ENCODE measurements at places on chromosomes 3 and 15. TPM values are rescaled to one million over a fixed set of nuclear protein-coding genes. Genes with fewer than 3 reads are reported as not detected.
A peak's percentile ranks its signal among the peaks of the same experiment; 100 is the strongest.

DNA sequence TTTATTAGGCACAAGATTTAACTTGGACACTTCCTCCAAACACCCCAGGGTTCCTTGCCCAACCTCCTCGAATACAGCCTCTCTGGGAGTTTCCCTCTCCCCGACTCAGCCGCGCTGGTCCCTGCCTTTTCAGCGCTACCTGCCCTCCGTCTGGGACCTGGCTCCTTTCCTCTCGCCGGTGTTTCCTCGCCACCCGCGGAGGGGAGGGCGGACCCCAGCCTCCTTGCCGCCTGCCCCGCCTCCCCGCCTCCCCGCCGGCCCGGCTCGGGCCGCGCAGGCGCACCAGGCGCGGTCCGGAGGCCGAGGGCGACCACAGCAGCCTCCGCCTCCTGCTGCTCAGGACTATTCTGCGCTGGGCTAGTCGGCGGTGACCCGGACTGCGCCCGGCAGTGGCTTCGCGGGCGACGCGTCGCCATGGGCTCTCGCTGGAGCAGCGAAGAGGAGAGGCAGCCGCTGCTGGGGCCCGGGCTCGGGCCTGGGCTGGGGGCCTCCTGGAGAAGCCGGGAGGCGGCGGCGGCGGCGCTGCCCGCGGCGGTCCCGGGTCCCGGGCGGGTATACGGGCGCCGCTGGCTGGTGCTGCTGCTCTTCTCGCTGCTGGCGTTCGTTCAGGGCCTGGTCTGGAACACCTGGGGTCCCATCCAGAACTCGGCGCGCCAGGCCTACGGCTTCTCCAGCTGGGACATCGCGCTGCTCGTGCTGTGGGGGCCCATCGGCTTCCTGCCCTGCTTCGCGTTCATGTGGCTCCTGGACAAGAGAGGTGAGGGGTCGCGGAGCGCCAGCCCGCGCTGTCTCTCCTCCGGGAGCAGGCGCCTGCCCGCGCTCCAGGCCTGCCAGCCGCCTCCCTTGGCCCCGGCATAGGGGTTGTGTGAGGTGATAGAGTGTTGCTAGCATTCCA, at the start of gene SLC49A4:
Gene SLC49A4 (plus strand): TSS at position 291 of the 895 bp plus-strand sequence. CDS start 124 bp downstream, at position 415.
- peak; percentile 82 for DNase-seq

GRCh38 chr15:31361764-31362515, 35.3 kb downstream of the KLF13 start:
- no peak for DNase-seq

DNA sequence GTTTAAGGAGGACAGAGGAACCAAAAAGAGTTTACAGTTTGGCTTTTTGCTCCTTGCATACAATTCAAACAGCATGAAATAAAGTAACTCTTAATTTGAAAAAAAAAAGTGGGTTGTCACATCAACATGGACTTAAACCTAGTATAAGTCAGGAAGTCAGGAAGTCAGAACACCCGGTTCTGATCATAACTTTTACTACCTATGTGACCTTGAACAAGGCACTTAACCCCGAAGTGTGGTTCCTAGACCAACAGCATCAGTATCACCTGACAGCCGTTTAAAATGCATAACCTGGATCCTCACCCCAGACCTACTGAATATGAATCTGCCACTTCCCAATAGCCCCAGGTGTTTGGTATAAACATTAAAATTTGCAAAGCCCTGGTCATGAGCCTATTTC, 18.7 kb downstream of the LYSMD2 start:
- no peak for DNase-seq

CORO2B gene
- total RNA-seq, result 1.3 TPM

GCNT3 gene
- total RNA-seq, result not detected
